ENCODE measurements at places on chromosomes 11 and 22.

DNA sequence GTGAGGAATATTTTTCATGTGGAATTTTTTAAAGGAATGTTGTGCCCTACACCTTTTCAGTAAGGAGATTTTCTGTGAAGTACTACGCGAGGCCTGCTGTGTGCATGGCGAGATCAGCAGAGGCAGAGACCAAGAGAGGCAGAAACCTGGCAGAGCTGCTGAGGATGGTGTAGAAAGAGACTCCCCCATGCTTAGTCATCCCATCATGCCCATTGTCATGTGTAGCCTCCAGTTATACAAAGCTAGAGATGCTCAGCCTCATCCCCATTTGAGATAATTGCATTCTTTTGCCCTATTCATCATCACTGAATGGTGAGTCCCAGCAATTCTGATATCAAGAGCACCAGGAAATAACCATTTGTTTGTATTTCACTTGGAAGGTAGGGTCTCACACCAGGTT, 3.0 kb upstream of the MS4A7 start:
- H3K4me3 ChIP-seq: peak overlapping the region; percentile 41
- H3K4me1 ChIP-seq: peaks cover 94% of the 10 kb centered on the region
- no peaks in the 10 kb centered on the region for H3K27me3 ChIP-seq
- H3K27ac ChIP-seq: peak overlapping the region; percentile 99
- no peak for DNase-seq
- peaks cover 26% of the 10 kb centered on the region for H3K36me3 ChIP-seq

GRCh38 chr11:34353881-34354280, 3.9 kb downstream of the ABTB2 start:
- peaks cover 29% of the 10 kb centered on the region for H3K4me1 ChIP-seq
- no peak overlapping the region for H3K4me3 ChIP-seq
- H3K27ac ChIP-seq: no peak overlapping the region
- DNase-seq: no peak

DNA sequence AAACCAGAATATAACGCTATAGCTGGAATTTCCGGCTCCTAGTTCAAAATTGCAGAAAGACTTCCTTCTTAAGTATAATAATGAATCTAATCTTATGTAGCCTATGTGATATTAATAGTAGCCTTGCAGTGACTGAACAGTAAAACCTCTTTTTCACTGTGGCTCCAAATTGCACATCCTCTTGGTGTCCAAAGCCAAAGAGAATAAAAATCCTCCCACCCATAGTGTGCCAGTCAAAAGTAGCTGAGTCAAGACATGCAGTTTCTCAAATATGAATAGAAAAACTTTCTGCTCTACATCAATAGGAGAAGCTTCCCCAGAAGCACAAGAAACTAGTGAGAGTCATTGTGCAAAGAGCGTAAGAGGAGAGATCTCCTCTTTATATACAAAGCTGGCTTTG, 76.0 kb upstream of the PICALM start:
- no peaks in the 10 kb centered on the region for H3K36me3 ChIP-seq
- H3K4me1 ChIP-seq: no peaks in the 10 kb centered on the region
- no peak overlapping the region for H3K27ac ChIP-seq
- no peaks in the 10 kb centered on the region for H3K27me3 ChIP-seq

DNA sequence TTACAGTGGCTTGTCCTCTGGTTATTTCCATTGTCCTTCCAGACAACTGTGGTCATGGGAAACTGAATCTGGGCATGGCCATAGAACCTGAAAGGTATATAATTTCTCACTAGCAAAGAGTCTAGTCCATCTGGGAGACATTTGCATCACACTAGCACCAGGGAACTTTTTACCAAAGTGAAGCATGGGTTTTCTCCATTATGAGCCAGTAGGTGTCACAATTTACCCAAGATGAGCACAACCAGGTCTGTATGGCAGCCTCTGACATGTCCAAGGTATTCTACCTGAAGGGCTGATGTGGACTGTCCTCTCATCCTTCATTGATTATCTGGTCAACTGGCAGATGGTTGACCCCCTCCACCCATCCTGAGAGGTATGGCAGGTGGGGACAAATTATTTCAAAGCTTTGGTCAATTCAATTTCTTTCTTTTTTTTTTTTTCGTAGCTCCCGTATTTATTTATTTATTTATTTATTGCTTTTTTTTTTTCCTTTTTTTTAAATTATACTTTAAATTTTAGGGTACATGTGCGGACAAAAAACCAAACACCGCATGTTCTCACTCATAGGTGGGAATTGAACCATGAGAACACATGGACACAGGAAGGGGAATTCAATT, 425.9 kb downstream of the TMEM135 start:
- no peaks in the 10 kb centered on the region for H3K4me1 ChIP-seq
- DNase-seq: no peak
- no peaks in the 10 kb centered on the region for H3K36me3 ChIP-seq
- no peaks in the 10 kb centered on the region for H3K27me3 ChIP-seq
- no peak overlapping the region for H3K4me3 ChIP-seq
- no peak overlapping the region for H3K27ac ChIP-seq

DNA sequence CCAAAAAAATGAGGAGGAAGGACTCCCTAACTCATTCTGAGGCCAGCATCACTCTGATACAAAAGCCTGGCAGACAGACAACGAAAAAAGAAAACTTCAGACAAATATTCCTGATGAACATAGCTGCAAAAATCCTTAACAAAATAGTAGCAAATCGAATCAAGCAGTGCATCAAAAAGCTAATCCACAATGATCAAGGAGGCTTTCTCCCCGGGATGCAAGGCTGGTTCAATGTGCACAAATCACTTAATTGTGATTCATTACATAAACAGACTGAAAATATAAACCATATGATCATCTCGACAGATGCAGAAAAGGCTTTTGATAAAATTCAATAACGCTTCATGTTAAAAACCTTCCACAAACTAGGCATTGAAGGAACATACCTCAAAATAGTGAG, 16.4 kb downstream of the MTMR2 start:
- DNase-seq: no peak
- no peak overlapping the region for H3K4me3 ChIP-seq
- H3K4me1 ChIP-seq: peaks cover 15% of the 10 kb centered on the region
- H3K36me3 ChIP-seq: peaks cover 6% of the 10 kb centered on the region
- no peaks in the 10 kb centered on the region for H3K27me3 ChIP-seq
- no peak overlapping the region for H3K27ac ChIP-seq

DNA sequence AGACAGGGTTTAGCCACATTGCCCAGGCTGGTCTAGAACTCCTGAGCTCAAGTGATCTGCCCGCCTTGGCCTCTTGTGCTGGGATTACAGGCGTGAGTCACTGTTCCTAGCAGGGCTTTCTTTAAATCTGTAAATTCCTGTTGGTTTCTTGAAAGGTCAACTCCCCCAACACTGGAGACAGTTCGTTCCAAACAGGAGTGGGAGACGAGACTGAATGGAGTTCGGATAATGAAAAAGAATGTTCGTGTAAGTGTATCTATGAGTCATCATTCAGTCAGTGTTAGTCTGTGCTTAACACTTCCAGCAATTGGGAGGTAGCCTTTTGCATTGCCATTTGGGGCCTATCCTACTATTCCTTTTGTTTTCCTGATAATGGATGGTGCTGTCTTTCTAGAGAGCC, 10.0 kb upstream of the BACE1-AS start:
- H3K27me3 ChIP-seq: no peaks in the 10 kb centered on the region
- no peak for DNase-seq
- H3K27ac ChIP-seq: no peak overlapping the region
- peaks cover 43% of the 10 kb centered on the region for H3K36me3 ChIP-seq
- no peak overlapping the region for H3K4me3 ChIP-seq
- no peaks in the 10 kb centered on the region for H3K4me1 ChIP-seq
